ENCODE measurements at places on chromosomes 16 and 17. TPM values are rescaled to one million over a fixed set of nuclear protein-coding genes. Genes with fewer than 3 reads are reported as not detected.
A peak's percentile ranks its signal among the peaks of the same experiment; 100 is the strongest.

DNA sequence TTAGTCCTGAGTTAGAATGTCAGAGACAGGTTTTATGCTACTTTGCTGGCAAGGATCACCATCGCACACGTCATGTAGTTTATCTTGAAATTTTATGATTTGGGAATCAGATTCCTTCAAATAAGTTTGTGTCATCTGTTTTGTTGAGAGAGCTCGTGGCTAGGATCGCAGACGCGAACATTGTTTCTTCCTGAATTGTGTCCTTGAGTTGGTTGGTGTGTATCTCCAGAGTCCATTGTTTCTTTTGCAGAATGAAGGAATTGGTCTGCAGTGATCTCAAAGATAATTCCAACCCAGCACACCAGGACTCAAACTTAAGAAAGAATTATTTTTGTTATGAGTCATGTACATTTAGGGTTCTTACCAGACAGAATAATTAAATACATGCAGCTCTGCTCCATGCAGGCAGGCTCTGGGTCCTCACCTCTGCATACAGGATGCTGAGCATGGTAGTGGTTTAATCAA lies 51.6 kb downstream of the PRKCA start:
- DNase-seq, result peak; percentile 46
- no peaks in the 10 kb centered on the region for H3K27me3 ChIP-seq
- H3K4me3 ChIP-seq, result no peak overlapping the region
- H3K4me1 ChIP-seq, result peaks cover 53% of the 10 kb centered on the region

The PERCC1 gene
- not detected for polyA plus RNA-seq

DNA sequence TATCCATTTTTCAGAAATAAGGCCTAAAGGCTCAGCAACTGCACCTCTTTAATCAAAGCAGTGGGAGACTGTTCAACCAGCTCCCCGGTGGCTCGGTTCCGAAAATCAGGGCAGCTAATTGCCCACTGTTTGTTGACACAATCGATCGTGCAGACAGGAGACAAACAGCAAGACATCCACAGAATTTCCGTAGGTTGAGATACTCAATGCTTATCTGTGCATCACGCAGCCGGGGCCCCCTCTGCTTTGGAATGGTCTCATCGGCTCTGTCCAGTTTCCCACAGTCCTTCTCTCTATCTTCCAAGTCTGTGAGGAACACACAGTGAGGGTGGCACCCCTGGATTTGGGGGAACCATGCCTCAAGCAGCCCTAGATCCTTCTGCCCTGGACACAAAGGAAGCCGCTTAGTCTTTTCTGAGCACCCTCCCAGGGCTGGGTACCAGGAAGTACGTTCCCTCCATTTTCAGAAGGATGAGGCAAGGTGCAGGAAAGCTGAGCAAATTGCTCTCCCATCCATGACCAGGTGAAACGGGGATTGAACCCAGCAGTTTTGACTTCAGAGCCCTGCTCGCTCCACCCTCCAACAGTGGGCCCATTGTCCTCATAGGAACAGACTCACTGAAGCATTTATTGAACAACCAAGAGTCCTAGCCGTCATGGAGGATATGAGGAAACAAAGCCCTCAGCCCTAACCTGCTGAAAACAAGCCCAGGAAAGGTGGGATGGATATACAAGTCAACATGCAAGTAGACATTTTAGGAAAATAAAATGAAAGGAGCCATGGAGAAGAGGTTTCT lies 70.7 kb downstream of the C16orf95 start:
- no peaks in the 10 kb centered on the region for H3K4me1 ChIP-seq
- no peaks in the 10 kb centered on the region for H3K36me3 ChIP-seq
- peaks cover 10% of the 10 kb centered on the region for H3K27me3 ChIP-seq
- H3K27ac ChIP-seq, result no peak overlapping the region

The MRC2 gene
- 221 TPM for polyA plus RNA-seq

DNA sequence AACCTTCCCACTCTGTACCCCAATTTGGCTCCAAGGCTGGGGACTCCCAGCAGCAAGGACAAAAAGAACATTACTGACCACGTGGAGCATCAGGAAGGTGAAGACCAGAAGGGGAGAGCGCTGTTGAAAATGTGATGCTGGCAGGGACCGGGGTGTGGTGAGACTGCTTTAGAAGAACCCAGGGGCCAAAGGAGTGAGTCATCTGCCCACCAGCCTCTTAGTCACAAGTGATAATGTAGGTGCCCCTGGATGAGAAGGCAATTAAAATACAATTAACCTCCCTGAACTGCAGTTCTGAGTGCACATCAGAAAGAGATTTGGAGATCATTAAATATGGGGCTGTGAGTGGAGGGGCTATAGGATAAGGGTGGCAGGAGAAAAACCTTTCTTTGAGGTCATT lies 366.6 kb upstream of the CCL2 start:
- peaks cover 5% of the 10 kb centered on the region for H3K4me1 ChIP-seq
- H3K4me3 ChIP-seq, result no peak overlapping the region
- peak; percentile 53 for DNase-seq
- H3K27ac ChIP-seq, result no peak overlapping the region
- no peaks in the 10 kb centered on the region for H3K27me3 ChIP-seq
- H3K36me3 ChIP-seq, result no peaks in the 10 kb centered on the region

The HS3ST3A1 gene
- polyA plus RNA-seq, result 39.5 TPM

The IRX5 gene
- 3.6 TPM for polyA plus RNA-seq

GRCh38 chr17:34879146-34879545 lies 82.1 kb downstream of the CCT6B start:
- no peak overlapping the region for H3K27ac ChIP-seq
- no peaks in the 10 kb centered on the region for H3K4me1 ChIP-seq
- H3K36me3 ChIP-seq, result no peaks in the 10 kb centered on the region
- no peaks in the 10 kb centered on the region for H3K27me3 ChIP-seq
- DNase-seq, result no peak

DNA sequence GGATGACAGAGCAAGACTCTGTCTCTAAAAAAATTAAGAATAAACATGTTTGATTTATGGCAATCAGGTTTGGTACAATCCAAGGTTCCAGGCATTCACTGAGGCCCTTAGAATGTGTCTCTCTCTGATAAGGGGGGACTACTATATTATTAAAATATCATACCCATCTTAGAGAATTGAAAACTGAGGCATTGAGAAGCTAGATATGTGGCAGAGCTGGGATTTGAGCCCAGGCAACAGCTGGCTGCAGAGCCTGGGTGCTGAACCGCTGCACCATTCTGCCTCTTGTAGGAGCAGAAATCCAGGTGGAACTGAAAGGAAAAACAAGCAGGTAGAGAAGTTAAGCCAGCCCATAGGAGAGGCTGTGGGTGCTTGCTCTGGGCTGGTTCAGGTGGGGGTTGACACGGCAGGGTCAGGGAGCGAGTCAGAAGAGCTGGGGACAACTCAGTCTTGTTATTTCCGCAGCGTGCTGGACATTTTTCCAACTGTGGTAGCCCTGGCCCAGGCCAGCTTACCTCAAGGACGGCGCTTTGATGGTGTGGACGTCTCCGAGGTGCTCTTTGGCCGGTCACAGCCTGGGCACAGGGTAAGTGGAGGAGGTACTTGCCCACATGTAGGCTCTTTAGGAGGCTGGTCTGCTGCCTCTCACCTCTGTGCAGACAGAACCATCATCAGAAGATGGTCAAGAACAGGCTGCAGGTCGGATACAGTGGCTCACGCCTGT lies 62.5 kb downstream of the WIPI1 start:
- no peak overlapping the region for H3K4me3 ChIP-seq
- no peak overlapping the region for H3K27ac ChIP-seq
- H3K36me3 ChIP-seq, result no peaks in the 10 kb centered on the region
- H3K27me3 ChIP-seq, result no peaks in the 10 kb centered on the region
- DNase-seq, result no peak

The TCAP gene
- not detected for polyA plus RNA-seq

- H3K36me3 ChIP-seq, result 0 out of 2 replicates have a peak, but pooled peaks cover 3% of the 10 kb centered on the region
- no peak overlapping the region for H3K27ac ChIP-seq
- H3K27me3 ChIP-seq, result no peaks in the 10 kb centered on the region
- no peak for DNase-seq
Observed at GRCh38 chr16:47490471-47490870, 29.3 kb downstream of the PHKB start.

DNA sequence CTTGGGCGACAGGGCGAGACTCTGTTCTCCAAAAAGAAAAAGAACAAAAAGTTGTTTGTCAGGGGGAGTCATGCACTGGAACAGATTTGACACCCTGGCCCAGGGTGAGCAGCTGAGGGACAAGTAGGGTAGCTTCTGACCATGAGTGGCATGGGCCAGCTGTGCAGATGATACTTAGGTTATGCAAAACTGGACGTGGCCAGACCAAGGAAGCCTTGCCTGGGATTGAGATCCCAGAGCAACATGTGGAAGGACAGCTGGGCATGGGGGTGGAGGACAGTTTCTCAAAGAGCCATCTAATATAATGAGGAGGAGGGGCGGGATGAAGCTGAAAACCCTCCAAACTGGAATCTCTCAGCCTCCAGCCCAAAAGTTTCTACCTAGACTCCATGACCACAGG lies 19.6 kb upstream of the SLC35B1 start:
- H3K36me3 ChIP-seq, result no peaks in the 10 kb centered on the region
- H3K27ac ChIP-seq, result no peak overlapping the region
- no peak overlapping the region for H3K4me3 ChIP-seq

The KIF1C gene
- polyA plus RNA-seq, result 39.8 TPM

The KRT25 gene
- polyA plus RNA-seq, result not detected

DNA sequence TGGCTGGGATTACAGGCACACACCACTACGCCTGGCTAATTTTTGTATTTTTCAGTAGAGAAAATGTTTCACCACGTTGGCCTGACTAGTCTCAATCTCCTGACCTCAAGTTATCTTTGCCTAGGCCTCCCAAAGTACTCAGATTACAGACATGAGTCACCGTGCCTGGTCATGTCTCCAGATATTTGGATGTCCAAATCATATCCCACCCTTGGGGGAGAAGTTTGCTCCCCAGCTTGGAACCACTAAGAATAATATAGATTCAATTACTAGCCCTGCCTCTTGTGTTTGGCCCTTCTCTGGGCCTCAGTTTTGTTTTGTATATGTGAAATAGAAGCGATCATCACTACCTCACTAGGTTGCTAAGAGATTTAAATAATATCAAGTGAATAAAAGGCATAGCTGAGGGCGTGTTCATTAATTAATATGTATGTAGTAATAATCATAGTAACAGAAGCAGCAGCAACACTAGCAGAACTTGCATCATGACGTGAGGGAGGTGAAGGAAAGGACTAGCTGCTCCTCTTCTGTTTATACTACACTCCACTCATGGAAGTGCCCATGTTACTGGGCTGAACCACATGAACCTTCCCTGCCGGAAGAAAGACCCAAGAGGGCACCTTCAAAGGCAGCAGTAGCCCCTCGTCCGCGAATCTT lies 253.6 kb upstream of the XYLT1 start:
- H3K27ac ChIP-seq, result no peak overlapping the region
- H3K27me3 ChIP-seq, result no peaks in the 10 kb centered on the region
- H3K4me3 ChIP-seq, result no peak overlapping the region
- peak; percentile 38 for DNase-seq
- H3K36me3 ChIP-seq, result no peaks in the 10 kb centered on the region

The CDH1 gene
- polyA plus RNA-seq, result 0.04 TPM

DNA sequence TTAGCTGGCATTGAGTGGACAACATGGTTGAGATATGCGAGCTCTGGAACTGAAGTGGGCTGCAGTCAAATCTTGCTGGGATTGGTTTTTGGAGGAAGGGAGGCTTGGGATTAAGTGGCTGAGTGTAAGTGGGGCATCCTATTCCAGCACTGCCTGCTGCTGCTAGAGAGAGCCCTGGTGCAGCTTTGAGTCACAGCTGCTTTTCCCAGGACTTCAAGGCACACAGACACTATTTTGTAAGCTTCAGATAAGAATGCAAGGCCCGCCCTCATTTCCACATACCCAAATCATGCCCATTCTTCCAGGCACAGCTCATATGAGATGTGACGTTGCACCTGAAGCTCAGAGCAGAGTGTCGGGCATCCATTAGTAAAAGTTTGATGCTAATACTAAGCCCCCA lies 10.2 kb upstream of the MAF start:
- H3K27me3 ChIP-seq, result no peaks in the 10 kb centered on the region
- H3K4me1 ChIP-seq, result no peaks in the 10 kb centered on the region
- H3K36me3 ChIP-seq, result no peaks in the 10 kb centered on the region

- H3K27ac ChIP-seq, result no peak overlapping the region
- H3K4me1 ChIP-seq, result no peaks in the 10 kb centered on the region
- H3K4me3 ChIP-seq, result no peak overlapping the region
- peaks cover 10% of the 10 kb centered on the region for H3K27me3 ChIP-seq
- no peak for DNase-seq
Observed at GRCh38 chr16:2971985-2972784, 3.0 kb downstream of the PAQR4 start.

The HLF gene
- 0.09 TPM for polyA plus RNA-seq

DNA sequence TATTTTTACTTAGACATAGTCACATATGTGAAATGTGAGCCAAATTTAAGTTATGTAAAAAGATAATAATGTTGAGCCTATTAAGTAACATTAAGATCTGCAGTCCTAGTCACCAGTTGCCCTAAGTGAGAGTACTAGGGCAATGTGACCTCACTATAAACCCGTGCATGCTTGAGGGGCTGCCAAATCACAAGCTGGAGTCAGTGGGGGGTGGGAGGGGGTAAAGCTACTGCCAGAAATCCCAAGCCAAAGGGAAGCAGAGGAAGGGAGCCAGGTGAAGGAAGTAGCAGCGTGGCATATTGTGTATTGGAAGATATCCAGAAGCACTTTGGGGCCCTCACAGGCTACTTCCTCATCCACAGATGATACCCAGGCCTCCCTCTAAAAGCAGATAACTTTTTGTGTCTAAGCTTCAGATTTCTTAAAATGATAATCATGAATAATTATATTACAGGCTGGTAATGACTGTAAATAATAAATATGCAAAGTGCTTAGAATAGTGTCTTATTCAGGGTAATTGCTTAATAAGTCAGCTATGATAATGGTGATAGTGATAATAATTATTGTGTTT lies 134.1 kb downstream of the CA10 start:
- no peak overlapping the region for H3K4me3 ChIP-seq
- DNase-seq, result no peak
- no peak overlapping the region for H3K27ac ChIP-seq

GRCh38 chr16:90031186-90031930 lies 12.1 kb upstream of the DBNDD1 start:
- H3K27me3 ChIP-seq, result no peaks in the 10 kb centered on the region
- DNase-seq, result peak; percentile 16
- H3K4me3 ChIP-seq, result no peak overlapping the region
- no peaks in the 10 kb centered on the region for H3K4me1 ChIP-seq
- H3K36me3 ChIP-seq, result peaks cover 7% of the 10 kb centered on the region
- no peak overlapping the region for H3K27ac ChIP-seq

DNA sequence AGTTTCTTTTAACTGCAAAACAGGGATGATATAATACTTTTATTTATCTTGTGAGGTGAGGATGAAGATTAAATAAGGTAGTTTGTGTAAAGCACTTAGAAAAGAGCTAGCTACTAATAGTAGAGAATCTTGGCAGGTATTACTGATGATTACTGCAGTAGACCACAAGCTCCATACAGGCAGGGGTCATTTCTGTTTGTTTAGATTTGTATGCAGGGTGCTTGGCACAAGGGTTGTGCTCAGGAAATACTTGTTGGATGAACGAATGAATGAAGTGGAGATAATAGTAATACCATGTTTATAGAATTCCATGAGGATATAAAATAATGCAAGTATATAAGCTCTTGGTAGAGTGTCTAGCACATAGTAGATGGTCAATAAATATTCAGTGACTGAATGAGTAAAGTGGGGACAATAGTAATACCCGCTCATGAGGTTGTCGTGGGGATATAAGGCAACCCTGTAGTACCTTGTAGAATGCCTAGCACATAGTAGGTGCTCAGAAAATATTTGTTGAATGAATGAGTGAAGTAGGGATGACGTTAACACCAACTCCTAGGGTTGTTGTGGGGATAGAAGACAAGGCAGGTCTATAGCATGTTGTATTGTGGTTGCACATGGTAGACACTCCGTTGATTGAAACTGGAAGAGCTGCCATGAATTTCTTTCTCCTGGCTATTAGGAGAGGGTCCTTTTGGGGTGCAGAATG lies 83.0 kb downstream of the ABCC1 start:
- no peak for DNase-seq
- H3K27ac ChIP-seq, result no peak overlapping the region
- peaks cover 30% of the 10 kb centered on the region for H3K36me3 ChIP-seq
- H3K4me3 ChIP-seq, result no peak overlapping the region
- H3K27me3 ChIP-seq, result no peaks in the 10 kb centered on the region

The CHRNE gene
- polyA plus RNA-seq, result 0.63 TPM

Data from GM23248 (cell line).